ENCODE measurements at places on chromosomes 12 and 14. TPM values are rescaled to one million over a fixed set of nuclear protein-coding genes. Genes with fewer than 3 reads are reported as not detected.

- peak; percentile 86 for DNase-seq
Observed at GRCh38 chr14:93137864-93138263, 22.1 kb upstream of the ITPK1 start.

DNA sequence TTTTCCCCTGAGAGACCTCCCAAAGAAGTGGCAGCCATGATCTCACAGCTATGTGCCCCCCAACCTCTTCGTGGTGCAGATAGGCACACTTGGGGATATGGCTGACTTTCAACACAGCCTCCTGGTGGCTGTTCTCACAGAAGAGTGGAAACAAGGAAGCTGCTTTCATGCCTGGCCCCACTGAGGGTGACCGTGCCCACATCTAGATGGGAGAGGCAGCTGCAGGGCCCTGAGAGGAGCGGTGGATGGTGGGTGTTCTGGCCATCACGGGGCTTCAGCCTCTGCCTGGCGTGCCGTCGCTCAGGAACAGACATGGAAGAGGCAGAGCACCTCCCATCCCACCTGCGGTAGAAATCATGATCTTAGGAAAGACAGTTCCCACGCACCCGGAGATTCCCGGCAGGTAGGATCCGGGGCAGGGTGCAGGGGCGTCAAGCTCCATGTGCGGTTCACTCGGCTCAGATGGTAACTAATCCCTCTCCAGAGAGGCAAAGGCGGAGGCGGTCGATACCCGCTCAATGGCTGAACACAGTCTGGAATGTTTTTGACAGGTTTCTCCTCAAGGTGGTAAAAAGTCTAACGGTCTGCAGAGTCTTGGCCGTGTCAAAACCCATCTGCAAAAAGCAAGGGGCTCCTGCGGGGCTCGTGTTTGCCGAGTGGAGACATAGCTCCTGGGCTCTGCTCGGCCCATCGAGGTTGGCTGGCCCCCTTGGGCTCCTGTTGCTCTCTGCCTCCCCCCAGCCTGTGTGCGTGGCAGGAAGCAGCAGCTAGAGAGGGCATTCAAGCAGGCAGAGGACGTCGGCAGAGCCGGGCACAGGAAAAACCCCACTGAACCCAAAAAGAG, 225.2 kb upstream of the RTL1 start:
- peak; percentile 37 for DNase-seq

Gene APOF
- total RNA-seq: 270 TPM

DNA sequence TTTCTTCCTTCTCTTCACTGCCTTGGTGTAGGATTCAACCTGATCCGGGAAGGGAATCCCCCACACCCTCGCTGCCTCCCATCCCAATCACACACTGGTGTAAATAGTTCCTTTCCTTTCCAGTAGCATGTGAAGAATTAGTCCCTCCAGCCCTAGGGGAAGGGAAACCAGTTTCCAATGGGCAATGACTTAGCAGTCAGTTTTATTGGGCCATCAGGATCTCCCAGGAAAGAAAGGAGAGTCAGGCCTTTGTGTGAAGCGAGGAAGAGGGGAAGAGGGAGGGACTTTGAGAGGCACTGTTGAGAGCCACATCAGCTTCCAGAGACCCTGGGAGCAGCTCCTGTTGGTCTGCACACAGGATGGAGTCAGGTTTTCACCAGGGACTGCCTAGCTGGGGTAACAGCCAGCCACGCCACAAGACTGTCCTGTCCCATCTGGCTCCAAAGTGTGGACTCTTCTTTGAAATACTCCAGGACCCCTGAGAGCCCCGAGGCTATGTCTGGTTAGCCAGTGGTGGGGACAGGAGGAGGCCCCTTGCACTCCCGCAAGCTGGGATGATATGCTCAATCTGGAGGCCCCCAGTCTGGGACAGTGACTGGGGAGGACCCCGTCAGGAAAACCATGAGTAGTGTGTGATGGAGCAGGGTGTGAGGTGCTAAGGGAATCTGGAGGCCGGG, 27.9 kb downstream of the MOAP1 start:
- DNase-seq: peak; percentile 26

Gene MBIP
- total RNA-seq: 10.4 TPM

Gene PELI2
- 1.1 TPM for total RNA-seq

Gene DPPA3
- total RNA-seq: not detected
